ENCODE measurements at places on chromosomes 1 and 21.
A peak's percentile ranks its signal among the peaks of the same experiment; 100 is the strongest.

- no peak overlapping the region for H3K4me3 ChIP-seq
- no peaks in the 10 kb centered on the region for H3K36me3 ChIP-seq
- no peak overlapping the region for H3K27ac ChIP-seq
- H3K27me3 ChIP-seq: no peaks in the 10 kb centered on the region
- DNase-seq: peak; percentile 85
- no peaks in the 10 kb centered on the region for H3K4me1 ChIP-seq
Observed at GRCh38 chr1:6245086-6245868, 1.3 kb downstream of the HES3 start.

- no peak for DNase-seq
- no peaks in the 10 kb centered on the region for H3K27me3 ChIP-seq
- H3K4me3 ChIP-seq: no peak overlapping the region
- no peak overlapping the region for H3K27ac ChIP-seq
Observed at GRCh38 chr1:24486331-24487065, 16.1 kb upstream of the RCAN3 start.

DNA sequence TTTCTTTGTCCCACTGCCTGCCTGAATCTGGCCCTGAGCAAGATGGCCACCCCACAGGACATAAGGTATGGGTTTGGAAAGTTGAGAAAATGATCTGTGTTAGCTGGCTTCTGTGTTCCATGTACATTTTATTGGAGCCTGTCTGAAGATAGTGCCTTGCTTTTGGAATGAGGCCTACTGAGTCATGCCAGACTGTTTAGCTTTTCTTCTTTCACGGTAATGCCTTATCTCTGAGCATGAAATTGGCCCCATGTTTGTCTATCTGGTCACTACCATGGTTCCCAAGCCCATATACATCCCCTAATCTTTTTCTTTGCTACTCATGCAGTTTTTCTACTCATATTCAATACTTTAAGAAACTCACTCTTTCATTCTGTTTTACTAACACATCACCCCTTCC lies 85.1 kb upstream of the LMO4 start:
- no peak for DNase-seq
- H3K4me3 ChIP-seq: no peak overlapping the region
- no peak overlapping the region for H3K27ac ChIP-seq

DNA sequence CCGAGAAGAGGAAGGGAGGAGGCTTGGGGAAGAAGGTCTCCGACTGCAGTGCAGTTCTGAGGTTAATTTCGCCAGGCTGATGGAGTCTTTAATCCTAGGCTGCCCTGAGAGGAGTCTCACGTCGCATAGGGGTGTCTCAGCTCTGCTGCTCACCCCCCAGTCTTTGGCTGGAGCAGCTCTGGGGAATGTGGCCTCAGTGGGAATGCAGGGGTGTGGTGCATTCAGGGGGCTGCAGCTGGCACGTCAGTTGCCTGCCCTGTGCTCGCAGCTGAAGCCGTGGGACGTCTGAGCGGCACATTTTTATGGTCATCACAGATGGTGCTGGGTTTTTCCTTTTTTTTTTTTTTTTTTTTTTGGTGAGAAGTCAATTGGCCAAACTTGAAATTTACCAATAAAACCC lies 38.2 kb downstream of the ACTN2 start:
- no peaks in the 10 kb centered on the region for H3K36me3 ChIP-seq
- H3K27me3 ChIP-seq: no peaks in the 10 kb centered on the region
- H3K4me3 ChIP-seq: no peak overlapping the region
- H3K4me1 ChIP-seq: no peaks in the 10 kb centered on the region

GRCh38 chr1:229258031-229258756 lies 12.7 kb upstream of the RAB4A start:
- no peaks in the 10 kb centered on the region for H3K27me3 ChIP-seq
- no peaks in the 10 kb centered on the region for H3K4me1 ChIP-seq
- DNase-seq: no peak
- H3K36me3 ChIP-seq: no peaks in the 10 kb centered on the region
- no peak overlapping the region for H3K27ac ChIP-seq

Data from aorta (tissue), 5 donors.